ENCODE measurements at places on chromosomes 1 and 21. TPM values are rescaled to one million over a fixed set of nuclear protein-coding genes. Genes with fewer than 3 reads are reported as not detected.

Gene MYBPH
- total RNA-seq, result 0.38 TPM

Gene MFAP2
- total RNA-seq, result 0.41 TPM

Gene CYP2J2
- total RNA-seq, result 0.24 TPM

Gene COL11A1
- 1.9 TPM for total RNA-seq

Gene FMN2
- total RNA-seq, result 8.8 TPM

Gene TRABD2B
- total RNA-seq, result 2.0 TPM

Gene BSND
- total RNA-seq, result not detected

Gene IGFN1
- total RNA-seq, result 20.7 TPM

Measured in A172 (cell line).